ENCODE measurements at places on chromosomes 6 and 20. TPM values are rescaled to one million over a fixed set of nuclear protein-coding genes. Genes with fewer than 3 reads are reported as not detected.

Gene LHFPL5
- total RNA-seq, result not detected

Gene HDGFL1
- not detected for total RNA-seq

Gene LY6G6C
- not detected for total RNA-seq

Gene RBPJL
- total RNA-seq, result not detected

Gene SLC18B1
- 3.9 TPM for total RNA-seq

Gene HAO1
- not detected for total RNA-seq

Gene POU5F1
- total RNA-seq, result not detected

Gene ABHD16B
- total RNA-seq, result not detected

Gene ADGB
- total RNA-seq, result not detected

Gene OR12D3
- not detected for total RNA-seq

Gene HTR1B
- 3.5 TPM for total RNA-seq

Gene SPTLC3
- total RNA-seq, result 4.8 TPM

Gene HCRTR2
- not detected for total RNA-seq

Gene CRIP3
- total RNA-seq, result not detected

Gene AGER
- total RNA-seq, result 1.0 TPM

Gene NKAIN4
- not detected for total RNA-seq

Gene CAGE1
- total RNA-seq, result not detected

Gene IMPG1
- not detected for total RNA-seq

Gene SLC17A5
- 18.7 TPM for total RNA-seq

Gene CCM2L
- not detected for total RNA-seq

Gene PTCHD4
- 0.34 TPM for total RNA-seq

Gene BCAS4
- total RNA-seq, result 23.7 TPM

Gene IL17F
- total RNA-seq, result not detected

Gene CRISP3
- total RNA-seq, result not detected

Gene BMP5
- 2.0 TPM for total RNA-seq

Gene NRN1
- total RNA-seq, result not detected

Gene SLC35F1
- 0.15 TPM for total RNA-seq

Gene NOX3
- total RNA-seq, result not detected

Gene EEF1A2
- total RNA-seq, result 0.30 TPM

Gene TGM2
- 38.3 TPM for total RNA-seq

Gene TRIM27
- 46.5 TPM for total RNA-seq

Measured in bronchus fibroblast of lung (primary cell).